Activated CD4-positive, alpha-beta T cell treated with anti-CD3 and anti-CD28 coated beads for 36 hours (primary cell): ENCODE measurements at places on chromosomes 13 and 19. TPM values are rescaled to one million over a fixed set of nuclear protein-coding genes. Genes with fewer than 3 reads are reported as not detected.

GRCh38 chr19:41456342-41456918 lies 13.5 kb downstream of the ERICH4 start:
- H3K4me1 ChIP-seq: peaks cover 8% of the 10 kb centered on the region
- H3K36me3 ChIP-seq: no peaks in the 10 kb centered on the region
- H3K27ac ChIP-seq: no peak overlapping the region
- peaks cover 3% of the 10 kb centered on the region for H3K27me3 ChIP-seq

GRCh38 chr19:6223461-6224307 lies 56.1 kb downstream of the MLLT1 start:
- H3K36me3 ChIP-seq: peaks cover 6% of the 10 kb centered on the region
- H3K4me1 ChIP-seq: no peaks in the 10 kb centered on the region
- DNase-seq: no peak
- no peaks in the 10 kb centered on the region for H3K27me3 ChIP-seq
- H3K4me3 ChIP-seq: no peak overlapping the region

DNA sequence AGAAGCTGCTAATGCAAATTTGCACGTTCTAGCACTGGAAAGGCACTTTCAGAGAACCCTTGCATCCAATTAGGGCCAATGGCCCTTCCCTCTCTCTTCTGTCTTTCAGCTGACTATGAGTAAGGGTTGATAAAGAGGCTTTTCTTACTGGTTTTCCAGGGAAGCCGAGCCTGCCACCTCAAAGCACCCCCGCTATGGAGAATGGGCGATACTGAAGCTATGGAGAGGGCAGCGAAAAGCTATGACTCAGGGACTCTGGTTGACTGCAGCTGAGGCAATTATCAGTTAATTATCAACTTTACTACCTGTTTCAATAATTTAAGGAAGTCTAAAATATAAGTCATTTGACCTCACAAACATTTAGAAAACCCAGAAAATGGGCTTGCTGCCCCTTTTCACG lies 115.8 kb downstream of the TRPC4 start:
- H3K4me3 ChIP-seq: no peak overlapping the region
- no peaks in the 10 kb centered on the region for H3K36me3 ChIP-seq
- no peak for DNase-seq
- no peaks in the 10 kb centered on the region for H3K4me1 ChIP-seq
- H3K27ac ChIP-seq: no peak overlapping the region
- H3K27me3 ChIP-seq: peaks cover 2% of the 10 kb centered on the region

Gene APLP1
- total RNA-seq: 3.0 TPM

DNA sequence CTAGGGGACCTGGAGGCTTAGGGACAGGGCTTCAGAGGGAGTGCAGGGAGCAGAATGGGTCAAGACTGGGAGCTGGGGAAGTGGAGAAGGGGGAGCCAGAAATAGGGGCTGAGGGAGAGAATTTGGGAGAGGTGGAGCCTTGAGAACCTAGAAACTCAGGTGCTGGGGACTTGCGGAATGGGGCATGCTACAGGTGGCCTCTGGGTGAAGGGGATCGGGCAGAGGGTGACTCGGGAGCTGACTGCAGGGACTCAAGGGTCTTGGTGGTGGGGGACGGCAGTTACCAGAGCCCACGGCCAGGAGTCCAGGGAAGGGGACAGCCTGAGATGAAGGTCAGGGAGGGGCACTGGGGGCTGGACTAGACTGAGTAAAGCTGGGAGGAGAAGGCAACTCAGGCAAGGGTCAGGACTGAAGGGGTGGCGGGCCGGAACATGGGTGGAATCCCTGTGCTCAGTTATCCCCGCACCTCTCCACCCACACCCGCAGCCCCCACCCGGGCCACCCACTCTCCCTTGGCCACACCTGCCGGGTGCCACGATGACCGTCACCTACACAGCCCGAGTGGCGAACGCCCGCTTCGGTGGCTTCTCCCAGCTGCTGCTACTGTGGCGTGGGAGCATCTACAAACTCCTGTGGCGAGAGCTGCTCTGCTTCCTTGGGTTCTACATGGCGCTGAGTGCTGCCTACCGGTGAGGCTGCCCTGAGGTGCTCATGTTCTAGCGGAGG lies 628 bp downstream of the BEST2 start:
- peaks cover 12% of the 10 kb centered on the region for H3K36me3 ChIP-seq
- no peak overlapping the region for H3K4me3 ChIP-seq
- no peak for DNase-seq
- H3K4me1 ChIP-seq: peaks cover 3% of the 10 kb centered on the region

DNA sequence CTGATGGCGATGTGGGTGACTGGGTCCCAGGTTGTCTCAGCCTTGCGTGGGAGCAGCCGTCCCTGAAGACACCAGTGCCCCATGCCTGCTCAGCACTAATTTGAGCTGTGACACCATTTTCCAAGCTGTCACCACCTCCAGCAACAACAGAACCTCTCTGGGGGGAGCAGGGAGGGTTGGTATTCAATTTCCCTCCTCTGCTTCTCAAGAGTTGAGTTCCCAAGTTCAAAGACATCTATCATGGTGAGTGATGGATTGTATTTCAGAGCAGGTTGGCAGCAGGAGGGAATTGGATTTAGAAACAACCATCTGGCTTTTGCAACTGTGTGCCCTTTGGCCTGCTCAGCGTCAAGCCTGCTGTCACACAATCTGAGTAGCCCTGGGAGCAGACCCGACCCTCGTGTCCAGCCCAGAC lies 46.9 kb upstream of the UQCRFS1 start:
- H3K27ac ChIP-seq: no peak overlapping the region
- no peaks in the 10 kb centered on the region for H3K36me3 ChIP-seq
- no peaks in the 10 kb centered on the region for H3K4me1 ChIP-seq
- H3K4me3 ChIP-seq: no peak overlapping the region
- peaks cover 7% of the 10 kb centered on the region for H3K27me3 ChIP-seq
